ENCODE measurements at places on chromosomes 12 and 14.

GRCh38 chr12:42570076-42570475, 19.5 kb downstream of the PRICKLE1 start:
- DNase-seq: no peak

DNA sequence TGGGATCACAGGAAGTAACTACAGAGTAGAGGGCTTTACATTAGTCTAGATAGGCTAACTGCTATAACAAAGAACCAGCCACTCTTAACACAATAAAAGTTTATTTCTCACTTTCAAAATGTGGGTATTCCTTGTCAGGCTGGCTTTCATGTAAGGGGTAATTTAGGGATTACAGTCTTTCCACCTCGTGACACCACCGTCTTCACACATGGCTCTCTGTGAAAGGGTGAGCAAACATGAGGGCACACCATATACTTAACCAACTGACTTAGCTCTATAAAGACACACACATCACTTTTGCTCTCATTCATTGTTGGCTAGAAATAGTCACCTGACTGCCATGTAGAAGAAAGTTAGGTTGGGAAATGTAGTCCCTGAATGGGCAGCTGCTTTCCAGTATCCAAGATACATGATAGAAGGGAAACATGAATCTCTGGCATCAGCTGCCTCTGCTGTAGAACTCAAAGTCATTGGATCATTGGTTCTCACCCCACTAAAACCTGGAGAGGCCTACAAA, 66.1 kb upstream of the CRY1 start:
- no peak for DNase-seq

- DNase-seq: no peak
These were observed 80.4 kb downstream of the PTCSC3 start for GRCh38 chr14:36096090-36096489.

DNA sequence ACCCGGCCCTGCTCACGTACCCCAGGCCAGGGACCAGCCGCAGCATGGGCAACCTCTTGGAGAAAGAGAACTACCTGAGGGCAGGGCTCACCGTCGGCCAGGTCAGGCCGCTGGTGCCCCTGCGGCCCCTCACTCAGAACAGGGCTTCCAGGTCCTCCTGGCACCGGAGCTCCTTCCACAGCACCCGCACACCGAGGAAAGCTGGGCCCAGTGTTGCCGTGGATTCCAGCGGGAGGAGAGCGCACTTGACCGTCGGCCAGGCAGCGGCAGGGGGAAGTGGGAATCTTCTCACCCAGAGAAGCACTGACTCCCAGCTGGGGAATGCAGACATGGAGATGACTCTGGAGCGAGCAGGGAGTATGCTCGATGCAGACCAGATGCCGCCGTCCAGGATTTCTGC, 7.9 kb upstream of the VAMP1 start:
- no peak for DNase-seq

DNA sequence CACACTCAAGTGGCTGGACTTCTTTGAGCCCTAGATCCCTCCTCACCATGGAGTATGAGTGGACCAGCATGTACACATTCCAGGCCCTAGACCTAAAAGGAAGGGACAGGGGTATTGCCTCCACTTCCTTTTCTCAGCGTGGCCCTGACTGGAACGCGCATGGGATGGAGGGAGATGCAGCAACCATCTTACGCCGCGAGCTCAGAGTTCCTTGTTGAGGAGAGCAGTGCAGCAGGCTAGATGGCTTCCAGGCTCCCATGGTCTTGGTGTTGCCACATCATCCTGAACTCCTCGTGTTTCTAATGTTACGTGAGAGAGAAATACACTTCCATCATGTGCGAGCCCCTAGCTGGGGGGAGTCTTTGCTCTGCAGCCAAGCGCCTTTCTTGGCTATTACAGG, 61.8 kb upstream of the DIO3 start:
- DNase-seq: no peak

- DNase-seq: no peak
These were observed 6.3 kb upstream of the BTG1 start for GRCh38 chr12:92151916-92152315.

DNA sequence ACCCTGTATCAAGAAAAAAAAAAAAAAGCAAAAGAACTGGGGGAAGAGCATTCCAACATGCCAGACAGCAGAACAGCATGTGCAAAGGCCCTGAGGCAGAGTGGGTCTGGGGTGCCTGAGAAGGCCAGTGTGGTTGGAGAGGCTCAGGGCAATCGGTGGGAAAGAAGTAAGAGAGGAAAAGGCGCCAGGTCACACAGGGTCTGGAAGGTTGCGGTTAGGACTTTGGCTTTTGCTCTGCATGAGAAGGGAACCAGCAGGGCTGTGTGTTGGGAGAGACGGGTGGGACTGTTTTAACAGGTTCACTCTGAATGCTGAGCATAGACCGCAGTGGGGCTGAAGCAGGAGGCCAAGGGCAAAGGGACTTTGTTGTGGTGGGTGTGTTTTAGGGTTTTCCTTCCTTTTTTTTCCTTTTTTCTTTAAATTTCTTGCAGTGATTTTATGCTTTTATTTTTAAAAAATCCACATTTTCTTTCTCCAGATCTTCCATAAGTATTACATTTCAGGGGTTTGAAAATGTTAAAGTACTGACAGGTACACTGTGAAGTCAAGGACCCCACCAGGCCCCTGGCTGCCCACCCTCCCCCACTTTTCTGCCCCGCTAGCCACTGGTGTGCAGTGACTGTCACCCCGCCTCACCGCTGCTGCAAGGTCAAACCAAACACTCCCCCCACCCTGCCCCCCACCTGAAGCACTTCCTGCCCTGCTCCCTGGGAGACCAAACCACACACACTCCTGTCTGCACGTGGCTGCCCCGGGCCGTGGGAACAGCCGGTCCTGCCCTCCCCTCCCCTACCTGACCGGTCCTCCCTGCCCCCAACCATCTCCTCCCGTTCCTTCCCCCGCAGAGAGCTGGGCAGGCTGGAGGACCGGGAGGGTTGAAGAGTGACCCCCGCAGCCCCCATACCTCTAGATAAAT, 30.0 kb downstream of the DTX1 start:
- DNase-seq: no peak

DNA sequence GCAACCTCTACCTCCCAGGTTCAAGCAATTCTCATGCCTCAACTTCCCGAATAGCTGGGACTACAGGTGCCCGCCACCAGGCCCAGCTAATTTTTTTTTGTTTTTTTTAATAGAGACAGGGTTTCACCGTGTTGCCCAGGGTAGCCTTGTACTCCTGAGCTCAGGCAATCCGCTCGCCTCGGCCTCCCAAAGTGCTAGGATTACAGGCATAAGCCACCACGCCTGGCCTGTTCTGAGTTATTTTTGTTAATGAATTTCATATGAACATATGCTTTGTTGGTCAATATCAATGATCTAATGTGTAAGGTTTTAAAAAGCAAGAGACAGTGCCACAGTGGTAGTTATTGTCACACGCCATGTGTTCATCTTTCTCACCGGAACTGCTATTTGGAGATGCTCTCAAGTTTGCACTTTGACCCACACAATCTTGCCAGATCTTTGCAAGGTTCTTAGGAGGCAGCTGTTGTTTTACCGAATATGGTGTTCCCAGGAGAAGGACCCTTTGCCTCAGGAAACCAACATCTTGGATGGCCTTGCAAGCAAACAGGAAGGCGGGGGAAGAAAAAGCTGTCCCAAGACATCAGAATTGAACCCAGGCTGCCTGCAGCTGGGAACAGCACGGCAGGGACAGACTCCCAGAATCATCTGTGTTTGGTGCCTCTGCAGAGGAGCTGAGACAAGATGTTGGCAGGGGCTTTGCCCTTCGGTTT, 30.0 kb downstream of the GALNT16 start:
- no peak for DNase-seq

DNA sequence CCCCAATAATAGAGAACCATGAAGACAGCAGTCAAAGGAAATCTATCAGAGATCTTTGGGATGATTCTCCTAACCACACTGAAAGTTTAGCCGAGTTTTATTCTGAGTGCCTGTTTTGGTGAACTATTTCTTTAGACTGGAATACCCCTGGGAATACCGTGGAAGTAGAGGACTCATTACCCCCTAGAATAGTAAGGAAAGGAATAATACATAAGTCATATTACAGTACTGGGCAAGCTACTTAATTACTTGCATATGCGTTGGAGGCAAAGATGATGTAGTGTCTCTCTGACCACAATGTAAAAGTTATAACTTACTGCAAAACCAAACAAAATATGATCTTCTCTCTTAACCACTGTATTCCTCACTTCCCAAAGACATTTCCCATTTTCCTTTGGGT, 25.5 kb downstream of the ZC2HC1C start:
- no peak for DNase-seq

DNA sequence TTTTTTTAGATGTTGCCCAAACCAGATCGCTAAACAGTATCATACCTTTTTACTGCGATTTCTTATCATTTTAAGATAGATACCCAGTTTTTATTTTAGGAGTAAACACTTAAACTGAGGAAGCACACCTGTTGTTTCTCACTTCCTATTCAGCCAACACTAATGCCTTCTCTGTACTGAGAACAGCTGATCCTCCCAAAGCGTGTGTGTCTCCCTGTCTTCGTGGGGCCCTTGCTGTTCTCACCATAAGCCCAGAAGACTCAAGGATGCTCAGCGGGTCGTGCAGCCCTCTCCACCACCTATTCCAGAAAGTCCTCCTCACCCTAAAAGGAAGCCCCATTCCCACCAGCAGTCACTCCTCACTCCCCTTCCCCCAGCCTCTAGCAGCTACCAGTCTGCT, 14.8 kb downstream of the PPP2R5C start:
- no peak for DNase-seq

GRCh38 chr12:70692681-70693288, 55.6 kb upstream of the PTPRB start:
- peak; percentile 45 for DNase-seq

DNA sequence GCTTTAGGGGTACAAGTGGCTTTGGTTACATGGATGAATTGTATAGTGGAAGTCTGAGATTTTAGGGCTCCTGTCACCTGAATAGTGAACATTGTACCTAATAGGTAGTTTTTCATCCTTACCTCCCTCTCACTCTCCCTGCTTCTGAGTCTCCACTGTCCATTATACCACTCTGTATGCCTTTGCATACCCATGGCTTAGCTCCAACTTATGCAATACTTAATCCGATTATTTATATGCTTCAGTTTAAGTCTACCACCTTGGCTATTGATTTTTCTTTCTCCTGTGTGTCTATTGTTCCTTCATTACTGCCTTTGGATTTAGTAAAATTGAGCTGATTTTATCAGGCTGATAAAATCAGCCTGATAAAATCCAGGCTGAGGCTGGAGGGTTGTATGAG, 30.5 kb upstream of the C12orf71 start:
- no peak for DNase-seq

DNA sequence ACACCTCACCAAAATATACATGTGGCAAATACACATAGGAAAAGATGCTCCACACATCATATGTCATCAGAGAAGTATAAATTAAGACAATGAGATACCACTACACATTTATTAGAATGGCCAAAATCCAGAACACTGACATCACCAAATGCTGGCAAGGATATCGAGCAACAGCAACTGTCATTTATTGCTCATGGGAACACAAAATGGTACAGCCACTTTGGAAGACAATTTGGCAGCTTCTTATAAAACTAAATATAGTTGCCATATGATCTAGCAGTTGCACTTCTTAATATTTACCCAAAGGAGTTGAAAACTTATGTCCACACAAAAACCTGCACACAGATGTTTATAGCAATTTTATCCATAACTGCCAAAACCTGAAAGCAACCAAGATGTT, 7.0 kb upstream of the KCNK13 start:
- no peak for DNase-seq

GRCh38 chr12:59393506-59393905, 202.3 kb upstream of the SLC16A7 start:
- no peak for DNase-seq
